ENCODE measurements at places on chromosomes 2 and 18. TPM values are rescaled to one million over a fixed set of nuclear protein-coding genes. Genes with fewer than 3 reads are reported as not detected.

DNA sequence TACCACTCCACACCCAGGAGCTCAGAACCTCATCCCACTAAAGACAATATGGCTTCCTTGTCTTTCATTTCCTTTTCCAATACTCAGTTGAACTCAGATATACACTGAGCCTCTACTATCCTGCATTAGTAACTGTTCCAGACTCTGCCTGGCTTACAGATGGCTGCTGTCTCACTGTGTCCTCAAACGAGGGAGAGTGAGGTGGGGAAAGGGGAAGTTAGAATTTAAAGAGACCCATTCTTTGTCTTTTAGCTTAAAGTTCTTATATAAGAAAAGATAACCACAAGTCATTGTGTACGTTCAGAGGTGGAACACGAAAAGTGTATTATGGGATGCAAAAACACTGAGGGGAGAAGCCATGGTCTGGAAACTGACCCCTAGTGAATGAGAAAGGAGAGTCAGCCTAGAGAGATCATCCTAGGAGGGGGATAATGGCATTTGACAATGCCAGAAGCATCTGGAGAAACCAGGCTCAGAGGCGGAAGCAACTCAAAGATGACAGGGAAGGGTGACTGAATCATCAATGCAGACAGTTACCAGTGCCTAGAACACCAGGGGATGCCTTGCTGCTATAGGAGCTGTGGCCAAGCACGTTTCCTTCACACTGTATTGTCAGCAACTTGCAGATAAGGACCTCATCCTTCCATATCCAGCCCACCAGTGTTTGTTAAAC lies 170.7 kb downstream of the CYRIA start:
- DNase-seq: no peak
- no peak overlapping the region for H3K4me3 ChIP-seq
- no peak overlapping the region for H3K27ac ChIP-seq
- no peaks in the 10 kb centered on the region for H3K27me3 ChIP-seq
- H3K36me3 ChIP-seq: no peaks in the 10 kb centered on the region

GRCh38 chr2:53632714-53633113 lies 134.9 kb upstream of the CHAC2 start:
- no peak for DNase-seq
- no peaks in the 10 kb centered on the region for H3K27me3 ChIP-seq
- no peaks in the 10 kb centered on the region for H3K36me3 ChIP-seq
- no peak overlapping the region for H3K27ac ChIP-seq
- H3K4me3 ChIP-seq: no peak overlapping the region

- H3K27me3 ChIP-seq: no peaks in the 10 kb centered on the region
- H3K36me3 ChIP-seq: peaks cover 41% of the 10 kb centered on the region
- DNase-seq: no peak
- peaks cover 74% of the 10 kb centered on the region for H3K4me1 ChIP-seq
Measured at GRCh38 chr2:54589038-54589339, 132.9 kb downstream of the SPTBN1 start.

DNA sequence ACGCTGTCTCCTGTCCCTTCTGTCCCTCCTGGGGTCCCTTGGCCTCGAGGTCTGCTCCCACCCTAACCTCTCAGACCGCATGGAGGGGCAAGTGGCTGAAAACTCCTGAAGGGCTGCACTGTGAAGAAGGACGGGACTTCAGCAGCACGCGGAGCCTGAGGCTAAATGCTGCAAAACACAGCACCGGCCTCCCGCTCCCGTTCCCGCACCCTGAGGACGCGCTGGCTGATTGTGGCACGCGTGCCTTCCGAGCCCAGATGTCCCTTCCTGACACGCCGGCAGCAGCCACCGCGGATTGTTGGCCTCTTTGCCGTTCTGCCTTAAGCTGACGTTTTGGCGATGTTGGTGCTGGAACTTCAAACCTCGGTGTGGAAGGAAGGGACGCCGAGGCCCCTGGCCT lies 125.9 kb upstream of the CTDP1 start:
- DNase-seq: no peak
- no peaks in the 10 kb centered on the region for H3K36me3 ChIP-seq
- H3K4me3 ChIP-seq: no peak overlapping the region
- no peaks in the 10 kb centered on the region for H3K27me3 ChIP-seq
- H3K27ac ChIP-seq: no peak overlapping the region

Gene TTN
- 2.1 TPM for total RNA-seq

Gene SAG
- total RNA-seq: 0.10 TPM

Data from activated CD4-positive, alpha-beta memory T cell treated with anti-CD3 and anti-CD28 coated beads, Interleukin-2, amount 10 ng/mL, durations not matched to agents 7 days and 5 days (primary cell).